Vagina (tissue), 2 donors: ENCODE measurements at places on chromosomes 1 and 21.

- DNase-seq: no peak
Measured at GRCh38 chr1:95282518-95282895, 48.5 kb downstream of the RWDD3 start.

GRCh38 chr1:118986555-118987467 is 1.3 kb downstream of the TBX15 start:
- DNase-seq: peak; percentile 69

DNA sequence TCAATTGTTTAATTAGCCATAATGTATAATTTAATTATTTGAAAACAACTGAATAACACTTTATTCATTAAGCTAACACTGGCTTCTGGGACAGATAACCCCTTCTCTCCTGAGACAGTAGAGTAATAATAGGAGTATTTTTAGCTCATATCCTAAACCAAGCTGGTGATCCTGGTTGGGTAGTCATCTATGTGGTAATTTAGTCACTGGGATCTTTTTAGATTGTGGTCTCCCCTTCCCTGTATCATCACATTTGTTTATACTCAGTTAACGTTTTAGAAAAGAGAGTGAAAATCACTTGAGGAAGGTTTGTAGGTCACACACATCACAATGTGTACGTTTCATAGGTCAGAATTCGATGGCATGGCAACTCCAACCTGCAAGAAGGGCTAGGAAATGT is 1356.6 kb upstream of the ADGRL2 start:
- DNase-seq: no peak

GRCh38 chr21:36516281-36516680 is 36.4 kb upstream of the CLDN14 start:
- no peak for DNase-seq

- no peak for DNase-seq
Measured at GRCh38 chr1:48792961-48793360, 16.3 kb upstream of the BEND5 start.

DNA sequence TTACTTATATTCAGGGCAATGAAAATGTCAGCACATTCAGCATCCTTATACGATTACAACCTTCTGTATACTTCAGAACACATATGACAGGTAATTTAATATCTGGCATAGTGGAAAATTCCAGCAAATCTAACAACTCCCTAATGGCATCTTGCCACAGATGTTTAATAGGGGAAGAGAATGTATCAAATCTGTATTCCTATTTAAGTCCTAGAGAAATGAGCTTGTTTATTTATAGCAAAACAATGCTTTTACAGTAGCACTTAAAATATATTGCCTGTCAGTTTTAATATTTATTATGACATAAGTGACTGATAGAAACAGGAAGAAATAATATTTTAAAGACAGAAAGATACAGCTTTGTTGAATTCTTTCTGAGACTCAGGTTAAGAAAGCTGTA is 1101.8 kb upstream of the B3GALT2 start:
- no peak for DNase-seq

- DNase-seq: no peak
Measured at GRCh38 chr1:61597601-61598000, 127.3 kb downstream of the TM2D1 start.

DNA sequence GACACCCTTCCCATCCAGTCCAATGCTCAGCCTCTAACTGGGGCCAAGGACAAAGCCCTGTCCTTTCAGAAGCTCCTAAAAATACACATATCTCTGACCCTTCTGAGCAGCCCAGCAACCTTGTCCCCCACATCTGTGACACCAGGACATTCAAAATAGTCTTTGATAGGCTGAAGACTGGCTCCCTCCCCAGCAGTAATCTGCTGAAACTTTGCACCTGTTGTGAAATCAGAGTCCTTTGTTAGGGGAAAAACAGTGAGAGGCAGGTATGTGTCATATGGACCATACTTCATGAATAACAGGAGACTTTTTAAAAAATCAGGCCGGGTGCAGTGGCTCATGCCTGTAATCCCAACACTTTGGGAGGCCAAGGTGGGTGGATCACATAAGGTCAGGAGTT is 82.4 kb upstream of the VAMP3 start:
- no peak for DNase-seq

DNA sequence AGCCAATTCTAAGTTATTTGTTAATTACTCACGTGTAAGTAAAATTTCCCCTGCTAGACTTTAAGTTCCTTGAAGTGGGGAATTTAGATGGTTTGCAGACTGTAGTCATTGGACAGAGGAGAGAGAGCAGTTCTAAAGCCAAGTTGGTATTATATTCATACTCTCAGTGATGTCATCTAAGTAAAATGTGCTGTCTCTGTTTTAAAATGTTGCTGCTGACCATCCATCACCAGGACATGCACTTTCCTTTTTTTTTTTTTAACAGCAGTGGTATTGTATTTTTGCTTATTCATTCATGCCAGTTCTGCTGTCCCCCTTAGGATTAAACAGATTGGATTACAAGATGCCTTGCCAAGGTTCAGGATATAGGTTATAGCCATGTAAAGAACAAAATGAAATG is 2.3 kb downstream of the TTLL7 start:
- DNase-seq: no peak

- no peak for DNase-seq
Measured at GRCh38 chr1:99557546-99558202, 88.2 kb upstream of the PALMD start.

GRCh38 chr21:38626306-38626705 is 128.0 kb upstream of the ERG start:
- DNase-seq: no peak

GRCh38 chr1:224565611-224566406 is 50.3 kb upstream of the CNIH3 start:
- DNase-seq: no peak

DNA sequence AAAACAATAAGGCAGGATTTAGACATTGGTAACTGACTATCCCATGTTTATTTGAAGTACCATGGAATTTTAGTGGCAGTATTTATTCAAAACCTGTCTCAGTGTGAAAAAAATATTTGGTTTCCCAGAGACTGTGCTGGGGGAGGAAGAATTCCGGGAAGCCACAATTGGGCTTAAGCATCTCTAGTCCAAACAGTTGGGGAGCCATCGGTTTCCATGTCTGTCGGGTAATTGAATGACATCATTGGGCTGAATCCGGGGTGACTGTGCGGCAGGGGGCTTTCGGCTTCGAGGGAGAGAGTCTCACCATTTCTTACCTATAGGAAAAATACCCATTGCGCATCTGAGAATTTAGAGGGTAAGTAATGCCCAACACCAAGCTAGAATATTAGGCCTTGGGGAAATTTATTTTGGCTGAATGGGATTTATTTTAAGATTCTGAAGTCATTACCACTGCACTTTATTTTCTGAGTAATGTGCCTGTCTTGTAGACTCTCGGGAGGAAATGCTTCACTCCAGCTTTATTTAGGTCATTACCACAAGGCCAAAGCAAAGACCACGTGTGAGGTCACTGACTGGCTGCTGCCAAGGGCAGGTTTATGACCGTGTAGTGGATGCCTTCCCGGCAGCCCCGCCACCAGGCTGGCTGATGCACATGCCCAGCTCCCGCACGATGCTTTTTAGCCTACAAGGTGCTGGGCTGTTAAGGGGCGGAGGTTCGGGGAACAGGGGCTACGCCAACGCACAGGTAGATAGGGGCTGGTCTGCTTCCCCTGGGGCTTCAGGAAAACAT is 23.1 kb upstream of the UMODL1 start:
- no peak for DNase-seq

DNA sequence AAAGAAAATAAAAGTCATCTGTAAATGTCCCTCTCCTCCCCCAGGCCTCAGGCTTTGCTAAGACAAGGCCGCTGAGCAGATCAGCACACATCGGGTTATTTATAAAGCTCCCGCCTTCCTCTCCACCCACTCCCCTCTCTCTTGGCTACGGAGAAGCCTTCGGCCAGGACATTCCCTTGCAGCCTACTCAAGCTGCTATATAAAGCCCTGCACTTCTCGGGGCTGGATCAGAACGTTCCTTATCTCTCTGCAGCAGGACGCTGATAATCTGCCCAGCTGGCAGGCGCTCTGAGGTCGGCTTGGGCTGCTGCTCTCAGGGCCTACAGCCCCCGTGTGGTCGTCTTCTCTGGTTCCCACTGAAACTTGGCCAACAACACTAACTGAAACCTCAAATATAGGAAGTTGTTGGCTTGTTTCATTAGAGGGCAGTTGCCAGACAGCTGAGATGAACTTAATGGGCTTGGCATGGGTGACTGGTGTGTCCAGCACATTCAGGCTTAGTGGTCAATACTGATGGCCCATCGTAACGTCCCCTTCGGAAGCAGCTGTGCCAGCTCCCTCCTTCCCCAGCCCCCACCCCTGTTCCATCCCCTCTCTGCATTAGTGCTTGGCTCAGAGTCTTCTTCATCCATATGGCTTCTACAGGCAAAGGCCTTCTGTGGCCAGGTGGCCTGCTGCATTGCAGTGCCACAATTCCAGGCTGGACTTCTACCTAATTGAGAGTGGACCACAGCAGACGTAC is 64.6 kb downstream of the IER5 start:
- no peak for DNase-seq

DNA sequence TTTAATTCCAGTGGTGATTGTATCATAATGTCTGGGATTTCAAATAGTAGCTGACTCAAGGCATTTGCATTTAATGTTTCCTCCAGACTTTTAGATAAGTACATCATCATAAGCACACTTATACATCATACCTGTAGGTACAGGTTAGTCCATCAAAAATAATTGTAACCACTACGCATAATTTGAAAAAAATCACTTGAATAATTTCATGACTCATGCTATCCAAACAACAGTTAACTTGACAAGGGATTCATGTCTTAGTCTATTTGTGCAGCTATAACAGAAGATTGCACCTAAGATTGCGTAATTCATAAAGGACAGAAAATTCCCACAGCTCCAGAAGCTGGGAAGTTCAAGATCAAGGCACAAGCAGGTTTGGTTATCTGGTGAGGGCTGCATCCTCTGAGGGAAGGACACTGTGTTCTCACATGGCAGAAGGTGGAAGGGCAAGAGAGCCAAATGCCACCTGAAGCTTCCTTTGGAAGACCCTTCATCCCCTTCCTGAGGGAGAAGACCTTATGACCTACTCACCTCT is 801.7 kb upstream of the BRINP3 start:
- DNase-seq: no peak

DNA sequence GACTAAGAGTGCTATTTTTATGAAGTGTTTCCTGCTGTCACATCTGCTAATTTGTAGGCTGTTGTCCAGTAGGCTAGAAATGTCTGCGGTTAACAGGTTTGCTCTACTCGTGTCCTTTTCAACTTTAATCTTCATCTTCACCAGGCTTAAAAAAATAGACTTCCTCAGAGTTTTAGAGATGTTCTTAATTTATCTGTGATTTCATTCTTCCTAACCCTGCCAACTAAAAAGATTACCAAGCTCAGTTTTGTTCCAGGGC is 66.8 kb downstream of the SASS6 start:
- no peak for DNase-seq

GRCh38 chr1:231571904-231572303 is 43.4 kb downstream of the TSNAX start:
- no peak for DNase-seq

- no peak for DNase-seq
Measured at GRCh38 chr1:60994828-60995492, 87.4 kb upstream of the NFIA start.

DNA sequence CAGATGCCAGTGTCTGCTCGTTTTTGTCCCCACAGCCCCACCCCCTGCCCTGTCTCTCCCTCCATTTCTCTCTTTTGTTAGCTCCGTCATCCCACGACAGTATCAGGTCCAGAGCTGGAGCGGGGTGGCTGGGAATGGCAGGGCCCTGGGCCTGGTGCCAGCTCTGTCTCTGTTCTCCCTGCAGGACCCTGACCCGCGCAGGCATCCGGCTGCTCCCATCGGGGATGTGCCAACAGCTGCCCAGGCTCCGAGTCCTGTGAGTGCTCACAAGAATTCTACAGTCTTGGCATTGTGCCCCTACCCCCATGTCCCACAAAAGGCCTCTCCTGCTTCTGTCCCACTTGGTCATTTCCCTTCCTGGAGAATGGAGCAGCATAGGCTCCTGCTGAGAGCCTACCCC is 37.4 kb downstream of the UBE2T start:
- no peak for DNase-seq

DNA sequence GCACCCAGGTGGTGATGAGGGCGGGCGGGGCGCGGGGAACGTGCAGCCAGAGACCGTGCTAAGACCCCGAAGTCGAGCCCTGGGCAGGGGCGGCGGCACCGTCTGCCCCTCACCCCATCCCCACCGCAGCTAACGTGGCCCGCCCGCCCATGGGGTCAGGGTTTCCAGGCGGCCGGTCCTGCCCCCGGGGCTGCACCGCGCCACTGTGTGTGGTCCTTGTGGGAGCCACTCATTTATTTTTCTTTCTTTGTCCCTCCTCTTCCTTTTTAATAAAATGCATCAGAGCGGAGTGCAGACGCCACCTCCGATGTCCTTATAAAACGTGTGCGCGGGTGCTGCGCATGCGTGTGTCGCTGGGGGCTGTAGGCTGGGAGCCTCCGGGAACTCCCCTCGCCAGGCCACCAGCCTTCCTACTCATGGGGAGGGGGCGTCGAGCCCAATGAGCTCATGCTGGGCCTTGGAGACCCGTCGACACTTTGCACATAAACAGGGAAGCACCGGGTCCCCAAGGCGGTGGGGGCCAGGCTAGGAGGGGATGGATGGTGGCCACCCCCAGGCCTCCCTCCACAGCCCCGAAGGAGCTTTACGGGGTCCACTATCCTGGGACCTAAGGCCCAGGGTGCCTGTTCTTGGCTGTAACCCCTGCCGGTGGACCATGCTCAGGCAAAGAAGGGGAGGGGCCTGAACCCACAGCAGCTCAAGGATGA is 59.9 kb downstream of the WNT9A start:
- DNase-seq: peak; percentile 88

DNA sequence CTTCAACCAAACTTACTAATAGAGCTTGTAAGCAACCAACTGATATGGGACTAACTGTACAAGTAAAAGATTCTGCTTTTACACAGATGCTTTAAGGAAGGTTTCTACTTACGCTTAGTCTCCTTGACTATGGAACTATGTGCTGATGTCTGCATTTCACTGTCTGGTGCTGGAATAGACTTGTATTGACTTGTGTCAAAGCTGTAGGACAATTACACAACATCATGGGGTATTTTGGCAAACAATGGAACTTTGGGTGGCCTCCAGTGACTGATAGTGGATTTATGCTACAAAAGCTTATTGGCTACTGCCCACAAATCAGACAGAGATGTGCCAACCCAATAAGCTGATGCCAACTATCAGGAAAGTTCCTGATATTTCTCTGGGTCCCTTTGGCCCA is 10.6 kb downstream of the CBR1 start:
- DNase-seq: no peak

- DNase-seq: no peak
Measured at GRCh38 chr21:21001591-21002100, 3.4 kb downstream of the NCAM2 start.
